ENCODE measurements at places on chromosomes 12 and 14.

- no peak for DNase-seq
Observed at GRCh38 chr12:13099066-13099843, 4.2 kb downstream of the GSG1 start.

DNA sequence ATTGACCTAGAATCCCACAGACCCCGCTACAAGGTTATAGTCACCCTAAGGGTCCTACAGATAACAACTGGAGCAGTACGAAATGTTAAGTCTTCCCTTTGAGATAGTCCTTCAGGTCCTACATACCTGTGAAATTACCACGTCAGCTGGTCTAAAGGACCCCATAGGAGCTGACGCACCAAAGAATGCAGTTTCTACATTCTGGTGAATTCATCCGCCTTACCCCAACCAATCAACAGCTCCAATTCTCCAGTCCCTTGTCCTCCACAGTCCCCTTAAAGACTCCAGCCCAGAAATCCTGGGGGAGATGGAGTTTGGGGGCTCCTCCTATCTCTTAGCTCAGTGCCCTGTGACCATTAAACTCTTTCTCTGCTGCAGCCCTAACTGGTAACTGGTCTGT, 36.2 kb upstream of the PRMT8 start:
- no peak for DNase-seq

GRCh38 chr12:32230613-32230993, 124.0 kb downstream of the BICD1 start:
- no peak for DNase-seq

DNA sequence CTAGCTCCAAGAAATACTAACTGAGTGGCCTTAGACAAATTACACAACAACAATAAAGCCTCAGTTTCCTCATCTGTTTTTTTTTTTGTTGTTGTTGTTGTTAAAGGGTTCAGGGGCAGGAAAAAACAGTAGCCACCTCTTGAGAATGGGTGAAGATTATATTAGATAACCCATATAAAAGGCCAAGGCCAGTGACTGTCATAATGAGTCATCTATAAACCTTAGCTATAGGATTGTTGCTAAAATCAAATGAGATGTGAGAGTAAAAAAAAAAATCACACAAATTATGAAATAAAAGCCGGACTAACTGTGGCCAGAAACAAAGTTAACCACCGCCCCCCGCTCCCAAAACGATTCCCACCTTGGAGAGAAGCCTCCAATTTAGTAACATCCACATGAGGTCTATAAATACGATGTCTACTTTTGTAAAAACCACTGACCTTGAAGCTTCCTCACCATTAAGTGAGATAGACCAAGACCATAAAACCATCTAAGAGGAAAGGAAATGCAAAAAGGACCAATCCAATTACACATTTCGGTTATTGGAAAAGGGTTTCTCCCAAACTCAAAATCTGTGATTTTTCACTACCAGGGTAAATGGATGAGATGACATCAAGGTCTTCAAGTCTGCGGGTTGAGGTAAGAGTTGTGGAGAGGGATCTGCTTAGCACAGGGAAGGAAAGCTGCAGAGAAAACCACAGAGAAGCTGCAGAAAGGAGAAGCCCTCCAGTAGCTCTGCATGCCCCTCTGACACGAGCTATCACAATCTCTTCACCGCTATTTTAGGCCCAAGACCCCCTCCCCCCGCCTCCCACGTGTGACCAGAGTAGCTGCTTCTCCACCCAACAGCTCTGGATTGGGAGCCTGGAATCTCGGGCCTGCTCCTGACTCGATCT, 1.0 kb downstream of the NAA25 start:
- DNase-seq: no peak

GRCh38 chr12:128057586-128057985, 209.4 kb upstream of the TMEM132C start:
- DNase-seq: no peak

DNA sequence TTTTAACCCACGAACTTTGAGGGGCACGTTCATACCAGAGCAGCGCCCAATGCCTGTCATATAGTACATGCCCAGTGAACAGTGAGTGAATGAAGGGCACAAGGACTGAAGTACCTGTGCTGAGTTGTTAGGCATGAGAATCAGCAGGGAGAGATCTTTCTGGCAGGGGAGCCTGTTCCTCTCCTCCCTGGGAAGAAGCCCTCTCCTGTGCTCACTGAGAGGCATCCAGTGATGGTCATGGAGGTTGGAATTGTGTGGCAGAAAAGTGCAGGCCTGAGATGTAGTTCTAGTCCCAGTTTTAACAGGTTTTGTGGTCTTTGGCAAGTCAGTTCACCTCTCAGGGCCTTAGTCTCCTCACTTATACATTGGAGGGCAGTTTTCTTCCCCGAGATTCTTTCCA, 20.6 kb downstream of the TEAD4 start:
- DNase-seq: no peak

GRCh38 chr12:107396991-107397390, 288.6 kb upstream of the PWP1 start:
- DNase-seq: no peak

DNA sequence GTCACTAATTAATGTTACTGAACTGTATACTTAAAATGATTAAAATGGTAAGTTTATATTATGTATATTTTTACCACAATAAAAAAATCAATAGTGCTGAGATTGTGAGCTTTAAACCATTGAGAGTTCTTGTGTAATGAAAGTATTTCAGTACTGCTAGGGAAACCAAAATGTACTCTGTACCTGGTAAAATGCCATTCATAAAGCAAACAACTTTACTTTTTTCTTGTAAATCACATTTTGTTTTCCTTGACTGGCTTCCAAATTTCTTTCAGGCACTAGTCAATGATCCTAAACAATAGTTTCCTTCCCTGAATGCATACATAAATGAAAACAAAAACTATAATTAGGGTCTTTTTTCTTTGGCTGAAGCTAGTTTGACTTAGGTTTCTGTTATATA, 29.4 kb upstream of the SNRPF start:
- DNase-seq: no peak

GRCh38 chr14:34684578-34684977, 29.8 kb downstream of the CFL2 start:
- no peak for DNase-seq

Data from GM12891 (cell line).